ENCODE measurements at places on chromosomes 6 and 20.

DNA sequence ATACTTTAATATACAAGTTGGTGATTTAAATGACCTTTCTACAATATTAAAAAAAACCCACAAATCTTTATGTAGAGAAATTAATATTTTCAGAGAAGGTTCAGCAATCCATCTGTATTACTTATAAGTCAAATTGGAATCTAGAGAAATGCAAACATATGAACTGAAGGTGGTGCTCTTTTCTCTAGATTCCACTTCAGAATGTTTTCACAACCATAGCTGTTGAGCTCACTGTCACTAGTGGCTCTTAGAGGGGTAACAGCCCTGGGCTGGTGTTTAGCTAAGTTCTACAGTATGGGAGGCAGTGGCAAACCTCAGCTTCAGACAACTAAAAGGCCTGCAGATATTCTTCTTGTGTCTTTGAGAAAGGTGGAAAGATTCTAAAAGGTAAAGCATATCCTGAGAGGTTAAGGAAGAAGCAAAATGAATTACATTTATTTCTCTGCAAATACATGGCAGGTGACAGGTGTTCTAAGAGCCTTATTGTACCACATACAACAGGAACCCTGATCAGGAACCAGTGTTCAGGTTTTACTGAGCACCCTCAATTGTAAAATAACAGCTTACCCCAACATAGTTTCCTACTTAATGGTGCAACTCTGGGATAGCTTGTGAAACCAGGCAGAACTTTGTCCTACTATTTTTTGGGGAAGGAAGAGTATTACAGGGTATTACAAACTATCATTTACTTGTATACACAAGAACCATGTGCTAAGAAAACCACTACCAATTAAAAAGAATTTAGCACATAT lies 56.6 kb upstream of the SAMHD1 start:
- no peak for DNase-seq

DNA sequence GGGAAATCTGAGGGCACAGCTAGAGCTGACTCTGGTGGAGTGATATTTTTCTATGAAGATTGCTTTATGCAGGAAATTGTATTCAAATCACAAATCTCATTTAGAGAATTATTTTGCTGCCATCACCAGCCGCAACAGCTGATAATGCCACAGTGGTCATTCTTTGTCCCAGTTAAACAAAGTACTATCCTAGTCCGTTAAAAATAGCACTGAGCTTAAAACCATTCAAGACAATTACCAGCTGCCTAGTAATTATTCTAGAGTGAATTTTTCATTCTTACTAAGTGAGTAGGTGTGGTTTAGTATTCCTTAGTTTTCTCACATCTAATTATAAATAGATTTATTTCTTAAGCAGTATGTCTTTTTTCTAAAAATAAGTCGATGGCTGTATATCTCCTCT lies 190.5 kb downstream of the SLC35F1 start:
- DNase-seq = no peak

- no peak for DNase-seq
Measured at GRCh38 chr6:156347246-156347645, 429.9 kb upstream of the ARID1B start.

DNA sequence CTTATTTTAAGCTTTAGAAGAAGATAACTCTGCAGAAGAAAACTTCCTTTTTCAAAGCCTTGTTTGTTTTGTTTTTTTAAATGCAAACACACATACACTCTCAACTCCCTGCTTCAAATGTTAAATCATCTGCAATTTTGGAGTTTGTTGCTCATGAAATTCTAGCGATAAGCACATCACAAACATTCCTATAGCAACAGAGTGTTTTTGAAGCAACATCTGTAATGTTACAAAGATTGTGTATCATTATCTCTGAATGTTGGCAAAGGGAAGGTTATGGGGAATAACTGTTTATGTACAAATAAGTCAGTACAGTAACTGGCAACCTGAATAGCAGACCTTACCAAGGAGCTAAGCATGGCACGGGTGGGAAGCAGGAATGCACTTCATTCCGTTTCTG lies 84.8 kb upstream of the MRPS10 start:
- DNase-seq = no peak
